ENCODE measurements at places on chromosomes 2 and 18.

DNA sequence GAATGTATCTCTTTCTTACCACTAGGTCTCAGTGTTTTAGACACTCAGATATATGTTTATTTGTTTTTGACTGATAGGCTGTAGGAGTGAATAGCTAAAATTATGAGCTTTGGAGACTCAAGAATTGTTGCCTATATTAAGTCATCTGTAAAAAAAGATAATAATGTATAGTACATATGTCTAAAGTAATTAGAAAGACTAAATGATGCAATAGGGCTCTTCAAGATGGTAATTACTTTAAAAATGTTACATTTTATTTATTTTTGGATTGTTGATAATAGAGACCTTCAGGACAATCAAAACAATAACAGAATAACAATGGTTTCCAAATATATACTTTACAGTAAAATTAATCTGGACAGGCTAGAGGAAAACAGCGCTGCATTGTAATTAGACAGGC lies 19.9 kb upstream of the SCN7A start:
- DNase-seq, result no peak

DNA sequence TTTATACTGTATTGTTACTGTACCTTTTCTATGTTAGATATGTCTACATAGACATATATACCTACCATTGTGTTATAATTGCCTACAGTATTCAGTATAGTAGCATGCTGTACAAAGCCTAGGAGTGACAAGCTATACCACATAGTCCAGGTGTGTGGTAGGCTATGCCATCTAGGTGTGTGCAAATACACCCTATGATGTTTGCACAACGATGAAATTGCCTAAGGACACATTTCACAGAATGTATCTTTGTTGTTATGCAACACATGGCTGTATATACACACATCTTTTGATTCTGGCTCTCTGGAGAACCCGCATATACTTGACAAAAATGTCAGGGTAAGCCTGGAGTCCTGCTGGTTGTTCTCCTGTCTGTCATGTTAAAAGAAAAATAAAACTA lies 85.1 kb downstream of the BCL2L11 start:
- no peak for DNase-seq

- DNase-seq, result no peak
Measured at GRCh38 chr18:79332646-79333045, 63.1 kb upstream of the NFATC1 start.

DNA sequence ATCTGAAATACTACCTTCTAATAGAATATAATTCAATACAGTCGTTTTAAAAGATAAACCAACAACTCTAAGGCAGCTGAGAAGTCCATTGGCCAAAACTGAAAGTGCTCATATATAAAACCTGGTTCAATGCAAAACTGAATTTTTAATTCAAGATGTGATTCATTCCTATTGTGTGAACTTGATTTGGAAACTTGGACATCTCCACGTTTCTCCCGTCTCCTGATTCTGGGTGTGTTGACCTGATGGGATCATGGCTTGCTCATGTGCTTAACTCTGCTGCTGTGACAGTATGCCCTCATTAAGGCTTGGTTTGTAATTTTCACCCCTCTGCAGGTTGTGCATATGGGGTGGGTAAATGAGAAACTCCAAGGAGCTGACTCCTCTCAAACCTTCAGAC lies 166.3 kb upstream of the TPO start:
- DNase-seq, result no peak

DNA sequence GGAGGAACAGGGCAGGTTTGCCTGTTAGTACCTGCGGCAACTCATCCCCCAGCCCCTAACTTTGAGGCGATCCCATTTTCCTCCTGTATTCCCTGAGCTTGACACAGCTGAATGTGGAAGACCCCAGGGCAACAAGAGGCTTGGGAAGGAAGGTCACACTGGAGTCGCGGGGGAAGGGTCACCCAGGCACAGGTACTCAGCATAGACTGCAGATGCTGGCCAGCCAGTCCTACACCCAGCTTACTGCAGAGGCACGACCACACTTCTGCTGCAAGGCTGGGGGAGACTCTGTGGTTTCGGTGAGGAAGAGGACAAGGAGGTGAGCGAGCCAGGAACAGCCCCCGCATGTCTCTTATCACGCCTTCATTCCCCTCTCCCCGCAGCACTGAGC lies 91.5 kb downstream of the MALT1 start:
- DNase-seq, result no peak

DNA sequence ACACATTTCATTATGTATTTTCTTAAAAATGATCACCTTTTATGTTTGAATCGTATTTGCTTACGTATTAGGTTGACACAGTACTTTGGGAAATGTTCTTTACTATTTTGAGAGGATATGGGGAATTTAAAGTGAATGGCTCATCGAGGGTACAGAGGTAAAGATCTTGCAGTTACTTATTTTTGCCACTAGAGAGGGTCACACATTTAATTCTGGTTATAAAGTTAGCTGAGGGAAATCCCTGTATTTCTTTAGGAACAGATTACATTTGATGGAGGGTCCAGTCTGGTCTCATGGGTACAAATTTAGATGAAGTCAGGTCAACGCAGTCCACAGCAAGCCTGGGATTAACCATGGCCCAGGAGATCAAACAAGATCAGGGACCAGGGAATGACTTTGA lies 24.5 kb downstream of the DYNC2LI1 start:
- DNase-seq, result no peak

- no peak for DNase-seq
Measured at GRCh38 chr18:44500808-44501610, 179.7 kb upstream of the SETBP1 start.

DNA sequence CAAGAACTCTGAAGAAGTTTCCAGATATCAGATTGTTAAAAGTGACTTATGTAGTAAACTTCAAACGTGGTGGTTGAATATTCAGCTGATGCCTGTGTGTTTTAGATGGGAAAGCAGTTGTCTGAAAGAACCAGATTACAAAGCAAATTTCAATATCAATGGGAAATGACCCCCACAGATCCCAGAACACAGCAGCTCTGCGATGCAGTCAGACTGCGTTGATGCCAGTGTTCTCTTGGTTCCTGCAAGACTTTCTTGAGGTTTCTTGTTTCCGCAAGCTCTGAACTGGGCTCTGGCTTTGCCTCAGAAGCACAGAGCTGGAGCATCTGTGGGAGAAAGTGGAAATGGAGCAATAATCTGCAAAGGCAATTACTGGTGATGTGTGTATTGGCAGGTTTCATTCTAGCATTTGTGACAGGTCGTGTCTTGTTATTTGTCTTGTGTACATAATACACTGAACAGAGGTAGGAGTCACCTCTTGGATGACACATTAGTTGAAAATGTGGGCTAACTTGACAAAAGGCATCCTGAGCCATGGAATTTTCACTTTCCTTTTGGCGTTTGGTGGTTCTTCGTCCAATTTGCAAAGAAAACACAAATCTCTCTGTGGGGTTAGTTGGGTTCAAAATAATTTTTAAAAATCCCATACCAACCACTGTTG lies 10.8 kb upstream of the LYPD6B start:
- no peak for DNase-seq

- no peak for DNase-seq
Measured at GRCh38 chr2:188898261-188898660, 75.9 kb upstream of the COL3A1 start.

Measured in right renal cortex interstitium (tissue), 3 donors.